Esophagus muscularis mucosa (tissue), 4 donors: ENCODE measurements at places on chromosomes 7 and 10. TPM values are rescaled to one million over a fixed set of nuclear protein-coding genes. Genes with fewer than 3 reads are reported as not detected.

GRCh38 chr10:69685802-69686585 lies 55.9 kb downstream of the FAM241B start:
- no peaks in the 10 kb centered on the region for H3K27me3 ChIP-seq
- no peak for DNase-seq
- H3K4me3 ChIP-seq: no peak overlapping the region
- peaks cover 24% of the 10 kb centered on the region for H3K4me1 ChIP-seq
- no peaks in the 10 kb centered on the region for H3K36me3 ChIP-seq

DNA sequence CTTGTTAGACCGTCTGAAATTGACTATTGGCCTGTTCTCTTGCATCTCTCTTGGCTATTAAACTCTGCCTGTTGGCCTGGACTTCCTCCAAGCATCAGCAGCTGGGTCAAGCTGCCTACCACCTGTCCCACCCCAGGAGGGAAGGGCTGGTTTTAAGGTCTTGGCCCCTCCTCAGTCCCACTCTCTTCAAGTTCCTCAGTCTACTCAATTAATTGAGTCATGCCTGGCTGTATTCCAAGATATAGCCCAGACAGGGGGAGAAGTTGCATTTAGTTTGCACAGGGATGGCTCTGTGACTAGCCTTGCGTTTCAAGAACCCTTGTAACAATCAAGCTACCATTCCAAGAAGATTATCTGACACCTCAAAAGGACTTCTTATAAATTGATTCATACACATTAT lies 113.8 kb upstream of the GLI3 start:
- H3K27me3 ChIP-seq: no peaks in the 10 kb centered on the region
- no peaks in the 10 kb centered on the region for H3K36me3 ChIP-seq
- peaks cover 21% of the 10 kb centered on the region for H3K4me1 ChIP-seq
- DNase-seq: no peak
- no peak overlapping the region for H3K27ac ChIP-seq

Gene NUB1
- total RNA-seq: 52.8 TPM

Gene HELLS
- 1.3 TPM for total RNA-seq

DNA sequence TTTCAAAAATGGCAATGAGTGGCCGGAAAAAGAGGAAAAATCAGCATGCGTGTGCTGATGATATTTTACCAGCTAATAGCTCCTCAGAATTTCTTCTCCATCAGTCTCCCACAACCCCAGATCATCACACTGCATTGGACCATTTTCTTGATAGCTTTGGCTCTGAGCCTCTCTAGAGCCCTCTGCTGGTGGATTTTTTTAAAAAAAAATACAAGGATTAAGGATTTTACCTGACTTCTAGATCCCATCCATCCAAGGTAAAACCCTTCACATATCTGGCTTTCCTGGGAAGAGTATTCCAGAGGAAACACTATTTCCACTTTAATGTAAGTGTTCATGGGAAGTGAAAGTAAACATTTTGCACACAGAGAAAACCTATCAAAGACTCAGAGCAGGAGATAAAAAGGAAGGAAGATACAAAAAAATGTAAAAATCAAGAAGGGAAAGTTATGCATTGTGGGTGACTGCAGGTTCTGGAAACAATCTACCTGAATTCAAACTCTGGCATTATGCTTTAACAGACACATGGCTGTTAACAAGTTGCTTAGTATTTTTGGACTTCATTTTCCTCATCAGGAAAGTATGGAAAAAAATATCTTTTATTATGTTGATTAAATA lies 380.9 kb downstream of the LRRTM3 start:
- H3K4me3 ChIP-seq: no peak overlapping the region
- H3K27ac ChIP-seq: no peak overlapping the region
- no peaks in the 10 kb centered on the region for H3K4me1 ChIP-seq
- no peak for DNase-seq
- no peaks in the 10 kb centered on the region for H3K36me3 ChIP-seq

- H3K36me3 ChIP-seq: no peaks in the 10 kb centered on the region
- no peaks in the 10 kb centered on the region for H3K4me1 ChIP-seq
- no peak overlapping the region for H3K27ac ChIP-seq
- H3K4me3 ChIP-seq: no peak overlapping the region
Measured at GRCh38 chr7:144488977-144489376, 85.5 kb upstream of the NOBOX start.

DNA sequence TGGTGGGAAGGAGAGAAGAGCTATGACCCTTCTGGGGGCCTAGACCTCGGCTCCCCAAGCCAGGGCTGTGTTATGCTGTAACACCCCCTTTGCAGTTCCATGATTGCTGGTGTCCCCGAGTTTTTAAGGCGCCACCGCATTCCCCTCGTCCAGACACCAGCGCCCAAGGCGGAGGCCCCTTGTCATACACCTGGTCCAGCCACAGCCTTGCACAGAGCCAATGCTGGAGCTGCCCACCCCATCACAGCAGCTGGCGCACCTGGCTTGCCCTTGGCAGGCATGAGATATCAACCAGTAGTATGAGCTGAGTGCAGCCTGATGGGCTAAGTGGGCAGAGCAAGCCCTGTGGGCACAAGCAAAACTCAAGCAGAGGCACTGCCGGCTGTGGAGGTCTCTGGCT lies 209.4 kb downstream of the SORCS1 start:
- H3K27ac ChIP-seq: no peak overlapping the region
- H3K27me3 ChIP-seq: no peaks in the 10 kb centered on the region
- DNase-seq: no peak
- H3K36me3 ChIP-seq: no peaks in the 10 kb centered on the region

- H3K27ac ChIP-seq: peak overlapping the region; percentile 88
- no peak overlapping the region for H3K4me3 ChIP-seq
- no peak for DNase-seq
- H3K27me3 ChIP-seq: no peaks in the 10 kb centered on the region
- peaks cover 90% of the 10 kb centered on the region for H3K4me1 ChIP-seq
- no peaks in the 10 kb centered on the region for H3K36me3 ChIP-seq
Measured at GRCh38 chr10:3468919-3469638, 296.5 kb upstream of the PITRM1 start.
